ENCODE measurements at places on chromosomes 7 and 10.

DNA sequence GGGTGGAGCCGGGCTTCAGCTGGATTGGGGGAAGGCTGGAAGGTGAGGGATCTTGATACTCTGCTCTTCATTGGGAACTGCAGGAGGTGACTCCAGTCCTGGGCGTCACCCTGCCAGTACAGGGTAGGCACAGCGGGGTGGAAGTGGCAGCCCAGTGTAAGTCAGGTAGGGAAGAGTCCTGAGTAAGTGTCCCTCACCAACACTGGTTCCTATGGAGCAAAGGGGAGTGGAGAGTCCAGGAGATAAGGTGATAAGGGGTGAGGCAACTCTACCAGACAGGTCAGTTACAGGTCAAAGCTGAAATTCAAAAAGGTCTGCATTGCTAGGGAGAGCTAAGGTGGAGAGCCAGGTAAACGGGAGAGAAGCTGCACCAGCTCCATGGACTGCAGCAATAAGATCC lies 145.6 kb upstream of the NFE2L3 start:
- no peak for DNase-seq

- no peak for DNase-seq
Measured at GRCh38 chr10:77361831-77362230, 275.8 kb downstream of the KCNMA1 start.

- no peak for DNase-seq
Measured at GRCh38 chr10:99827936-99828335, 45.5 kb downstream of the ABCC2 start.

DNA sequence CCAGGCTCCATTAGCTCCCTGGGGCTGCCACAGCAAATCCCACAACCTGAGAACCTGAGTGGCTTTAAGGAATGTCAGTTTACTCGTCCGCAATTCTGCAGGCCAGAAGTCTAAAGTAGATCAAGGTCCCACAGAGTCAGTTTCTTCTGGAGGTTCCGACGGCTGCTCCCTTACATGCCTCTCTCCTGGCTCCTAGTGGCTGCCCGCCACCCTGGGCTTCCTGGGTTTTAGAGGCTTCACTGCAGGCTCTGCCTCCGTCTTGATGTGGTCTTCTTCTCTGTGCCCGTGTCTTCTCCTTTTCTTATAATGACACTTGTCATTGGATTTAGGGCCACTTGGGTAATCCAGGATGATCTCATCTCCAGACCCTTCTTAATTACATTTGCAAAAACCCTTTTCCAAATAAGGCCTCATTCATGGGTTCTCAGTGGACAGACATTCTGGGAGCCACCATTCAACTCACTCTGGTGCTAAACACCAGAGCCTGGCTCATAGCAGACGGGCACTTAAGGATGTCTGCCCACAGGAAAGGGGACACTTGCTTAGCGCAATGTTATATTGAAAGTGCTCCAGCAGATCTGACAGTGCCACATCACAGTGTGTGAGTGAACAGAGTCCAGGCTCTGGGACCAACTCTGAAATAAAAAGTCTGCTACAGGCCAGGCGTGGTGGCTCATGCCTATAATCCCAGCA lies 77.6 kb downstream of the VWC2 start:
- no peak for DNase-seq

DNA sequence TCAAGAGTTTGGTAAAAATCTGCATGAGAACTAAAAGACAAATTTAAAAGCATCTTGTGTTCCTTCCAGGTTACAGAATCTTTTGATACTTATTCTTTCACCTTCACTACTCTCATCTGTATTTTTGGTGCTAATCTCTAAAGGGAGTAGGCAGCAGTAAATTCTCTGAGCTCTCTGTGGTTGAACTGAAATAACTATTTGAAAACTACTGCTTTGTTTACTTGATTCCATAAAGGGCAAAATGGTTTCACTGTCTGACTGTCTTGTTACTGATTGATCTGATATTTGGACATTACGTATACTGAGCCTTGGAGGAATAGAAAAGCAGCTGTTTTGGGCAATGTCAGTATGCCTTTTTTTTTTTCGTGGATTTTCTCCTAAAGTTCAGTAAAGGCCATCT lies 103.3 kb downstream of the CHRM2 start:
- peak; percentile 11 for DNase-seq

GRCh38 chr7:67413670-67414069 lies 417.0 kb downstream of the TYW1 start:
- DNase-seq: no peak

DNA sequence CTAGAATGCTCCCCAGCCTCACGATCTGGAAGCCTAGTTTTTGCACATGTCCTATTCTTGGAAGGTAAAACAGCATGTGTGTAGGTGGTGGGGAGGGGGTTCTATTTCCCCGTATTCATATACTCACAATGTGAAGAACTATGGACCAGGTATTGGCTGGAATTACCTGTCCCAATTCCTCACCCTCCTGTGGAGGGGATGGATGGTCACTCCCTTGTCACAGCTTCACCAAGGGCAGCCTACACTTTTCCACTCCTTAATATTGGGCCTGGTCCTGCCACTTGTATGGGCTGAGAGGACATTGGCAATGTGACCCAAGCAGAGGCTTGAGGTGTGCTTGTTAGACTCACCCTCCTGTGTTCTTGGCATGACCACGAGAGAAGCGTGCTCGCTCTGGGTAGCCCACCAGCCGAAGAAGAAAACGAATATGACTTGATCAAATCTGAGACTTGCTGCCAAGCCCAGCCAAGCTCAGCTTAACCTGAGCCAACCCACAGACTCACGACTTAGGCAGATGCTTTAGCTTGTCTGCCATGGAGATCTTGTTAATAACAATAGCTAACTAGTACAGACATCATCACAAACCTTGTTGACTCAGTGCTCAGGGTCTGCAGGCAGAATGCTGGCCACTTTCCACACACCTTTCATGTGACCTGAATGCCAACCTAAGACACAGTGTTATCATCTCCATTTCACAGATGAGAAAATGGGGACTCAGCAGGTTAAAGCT lies 17.2 kb downstream of the ZNF488 start:
- DNase-seq: no peak

DNA sequence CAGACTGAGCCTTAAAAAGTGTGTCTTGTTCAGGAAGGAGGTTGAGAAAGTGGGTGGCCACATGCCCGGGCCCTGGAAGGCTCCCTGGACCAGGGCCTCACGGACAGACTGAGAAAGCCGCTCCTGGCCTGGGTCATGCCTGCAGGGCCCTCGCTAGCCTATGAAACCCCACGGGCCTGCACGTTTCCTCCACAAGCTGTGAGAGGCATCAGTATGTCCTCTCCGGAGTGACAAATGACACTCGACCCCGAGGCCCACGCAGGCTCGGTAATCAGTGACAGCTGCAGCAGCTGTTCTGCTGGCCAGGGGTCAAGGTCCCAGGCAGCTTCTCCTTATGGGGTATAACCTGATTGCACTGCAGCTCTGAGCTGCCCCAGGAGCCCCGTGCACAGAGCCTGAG lies 47.6 kb downstream of the ASB13 start:
- no peak for DNase-seq

- DNase-seq: no peak
Measured at GRCh38 chr7:128057909-128058308, 26.7 kb upstream of the LRRC4 start.

DNA sequence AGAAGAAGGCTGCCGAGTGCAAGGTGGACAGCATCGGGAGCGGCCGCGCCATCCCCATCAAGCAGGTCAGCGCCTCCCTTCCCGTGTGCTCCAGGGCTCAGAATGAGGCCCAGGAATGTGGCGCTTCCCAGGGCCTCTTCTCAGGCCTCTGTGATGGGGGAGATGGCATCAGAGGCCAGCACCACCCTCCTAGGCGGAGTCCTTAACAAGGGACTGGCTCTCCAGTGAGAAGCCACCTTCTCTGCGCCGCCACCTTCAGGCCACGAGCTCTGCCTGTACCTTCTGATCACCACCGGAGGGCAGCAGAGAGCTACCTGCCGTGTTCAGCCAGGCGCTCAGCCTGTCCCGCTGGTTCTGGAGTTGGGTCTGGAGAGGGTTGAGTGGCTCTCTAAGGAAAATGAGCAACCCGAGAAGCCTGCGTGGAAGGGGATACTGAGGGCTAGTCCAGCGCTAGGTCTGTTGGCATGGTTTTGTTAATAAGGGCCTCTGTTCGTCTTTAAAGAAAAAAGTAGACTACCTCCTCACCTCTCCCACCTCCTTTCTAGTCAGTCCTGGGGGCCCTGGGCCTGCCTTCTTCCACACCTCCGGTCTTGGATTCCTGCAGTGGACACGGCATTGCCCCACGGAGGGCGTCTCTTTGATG lies 37.7 kb downstream of the AGAP3 start:
- DNase-seq: peak; percentile 30

GRCh38 chr10:114068054-114068707 lies 24.5 kb downstream of the ADRB1 start:
- DNase-seq: no peak

DNA sequence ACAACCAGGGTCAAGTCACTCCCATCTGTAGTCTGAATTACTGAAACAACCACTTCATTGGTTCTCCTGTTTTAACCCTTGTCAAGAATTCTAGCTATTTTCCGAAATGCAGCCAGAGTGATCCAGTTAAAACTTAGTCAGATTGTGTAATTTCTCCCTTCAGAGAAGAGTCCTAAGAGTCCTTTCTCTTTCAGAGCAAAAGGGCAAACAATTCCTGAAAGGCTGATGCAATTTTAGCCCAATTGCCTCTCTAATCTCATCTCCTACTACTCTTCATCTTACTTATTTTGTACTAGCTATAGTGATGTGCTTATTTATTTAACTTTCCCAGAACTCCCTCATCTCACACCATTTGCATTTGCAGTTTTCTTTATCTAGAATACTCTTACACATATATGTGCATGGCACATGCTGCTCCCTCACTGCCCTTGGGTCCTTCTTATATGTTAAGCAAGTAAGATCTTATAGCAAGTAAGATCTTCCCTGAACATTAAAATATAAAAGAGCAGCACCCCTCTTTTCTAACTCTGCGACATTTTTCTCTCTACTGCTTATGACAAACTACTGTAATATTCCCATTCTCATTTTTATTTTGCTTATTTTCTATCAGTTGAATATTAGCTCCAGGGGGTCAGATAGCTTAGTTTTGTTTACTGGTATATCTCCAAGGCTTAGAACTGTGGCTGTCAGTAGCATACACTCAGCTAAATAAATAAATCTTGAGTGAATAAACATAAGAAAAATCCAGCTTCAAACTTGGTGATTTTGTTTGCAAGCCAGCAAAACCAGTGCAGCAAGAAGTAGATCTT lies 44.6 kb downstream of the HGF start:
- DNase-seq: no peak

GRCh38 chr10:70582793-70583668 lies 19.5 kb downstream of the PRF1 start:
- DNase-seq: no peak

DNA sequence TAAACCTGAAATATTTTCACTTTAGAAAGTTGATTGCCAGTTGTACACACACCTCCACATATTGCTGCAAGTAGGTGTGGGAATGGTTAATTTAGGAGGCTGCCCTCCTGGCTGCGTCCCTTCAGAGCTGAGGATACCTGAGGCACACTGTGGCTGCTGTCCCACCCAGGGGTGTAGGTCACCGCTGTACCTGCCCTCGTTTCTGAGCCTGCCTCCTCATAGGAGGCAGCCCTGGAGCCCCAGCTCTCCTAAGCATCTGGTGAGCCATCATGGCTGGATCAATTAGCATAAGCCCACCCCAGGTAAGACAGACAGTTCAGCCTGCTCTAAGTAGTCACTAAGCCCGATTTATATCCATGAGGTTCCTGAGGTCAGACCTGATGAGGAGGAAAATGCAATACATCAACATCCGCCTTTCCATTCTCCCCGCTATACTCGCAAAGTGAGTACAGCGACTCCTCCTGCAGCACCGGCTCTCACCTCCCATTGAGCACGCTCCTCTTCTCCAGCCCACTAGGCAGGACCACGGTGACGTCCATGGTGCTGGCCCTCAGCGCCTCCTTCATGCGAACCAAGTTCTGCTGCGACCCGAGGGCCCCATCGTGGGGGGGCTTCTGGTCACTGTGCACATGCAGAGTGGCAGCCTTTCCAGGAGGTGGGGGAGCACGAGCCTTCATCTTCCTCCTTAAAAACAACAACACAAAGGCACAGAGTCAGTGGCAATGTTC lies 97.2 kb downstream of the COBL start:
- DNase-seq: no peak

DNA sequence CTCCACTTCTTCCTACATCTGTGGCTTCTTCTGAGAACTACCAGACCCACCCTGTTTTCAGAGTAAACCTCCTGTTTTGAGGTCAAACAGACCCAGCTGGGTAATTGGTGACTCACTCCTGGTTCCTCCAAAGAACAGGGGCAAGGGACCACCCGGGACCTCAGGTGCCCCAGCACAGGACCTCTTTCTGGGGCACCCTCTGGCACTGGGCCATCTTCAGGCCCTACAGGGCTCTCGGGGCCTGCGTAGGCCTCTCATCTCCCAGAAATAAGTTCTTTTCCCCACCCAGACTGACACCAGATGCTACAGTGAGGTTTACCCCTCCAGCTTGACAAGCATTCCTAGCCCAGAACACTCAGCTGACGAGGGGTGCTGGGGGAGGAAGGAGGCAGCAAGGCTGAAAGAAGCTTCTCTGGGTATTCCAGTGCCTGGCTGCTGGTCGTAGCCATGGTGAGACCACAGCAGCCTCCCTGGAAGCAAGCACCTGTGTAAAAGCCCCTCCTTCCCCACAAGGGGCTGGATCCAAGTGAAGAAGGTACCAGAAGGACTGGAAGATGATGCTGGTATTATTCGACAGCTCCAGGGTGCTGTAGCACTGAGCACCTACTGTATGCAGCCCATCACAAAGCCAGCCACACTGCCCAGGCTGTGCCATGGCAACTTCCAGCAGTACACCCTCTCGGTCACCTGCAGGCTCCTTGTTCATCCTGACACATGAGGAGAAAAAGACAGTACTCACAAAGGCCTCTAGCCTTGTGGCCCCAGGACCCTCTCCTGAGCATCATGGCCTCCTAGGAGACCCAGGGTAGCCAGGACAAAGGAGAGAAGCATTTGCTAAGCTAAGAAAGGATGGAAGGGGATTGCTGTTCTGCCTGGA lies 47.4 kb downstream of the ALOX5 start:
- no peak for DNase-seq

- DNase-seq: no peak
Measured at GRCh38 chr10:100174699-100175677, 10.8 kb downstream of the ERLIN1 start.

GRCh38 chr7:50651271-50651989 lies 86.2 kb upstream of the DDC start:
- DNase-seq: no peak

DNA sequence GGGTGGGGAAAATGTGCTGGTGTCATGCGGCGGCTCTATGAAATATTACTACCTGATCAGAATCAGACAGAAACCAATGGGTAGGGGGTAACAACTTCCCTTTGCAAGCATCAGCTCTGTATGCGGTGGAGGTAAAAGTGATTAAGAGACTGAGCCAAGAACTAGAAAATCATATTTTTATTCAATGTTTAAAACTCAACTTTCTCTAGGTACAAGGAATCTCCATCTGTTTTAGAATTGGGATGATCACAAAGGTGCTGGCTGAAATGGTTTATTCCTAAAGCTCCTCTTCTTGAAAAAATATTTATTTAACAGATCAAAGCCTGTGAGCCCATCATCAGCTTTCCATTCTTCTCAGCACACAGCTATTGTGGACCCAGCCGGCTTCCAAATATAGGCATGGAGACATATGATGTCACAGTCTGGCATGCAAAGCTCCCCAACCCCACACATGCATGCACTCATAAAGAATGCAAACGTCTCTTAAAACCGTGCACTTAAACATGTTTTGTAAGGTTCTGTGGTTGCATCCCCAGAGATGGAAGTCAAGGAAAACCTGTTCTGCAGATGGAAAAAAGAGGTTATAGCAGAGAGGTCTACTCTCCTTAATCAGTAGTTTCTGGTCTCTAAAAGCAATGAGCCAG lies 126.0 kb downstream of the SKIDA1 start:
- DNase-seq: peak; percentile 26

- DNase-seq: no peak
Measured at GRCh38 chr7:66157060-66157459, 42.4 kb downstream of the CRCP start.

- no peak for DNase-seq
Measured at GRCh38 chr7:6182993-6183392, 89.4 kb downstream of the CYTH3 start.

All from foreskin melanocyte (primary cell).